ENCODE measurements at places on chromosomes 12 and 14. TPM values are rescaled to one million over a fixed set of nuclear protein-coding genes. Genes with fewer than 3 reads are reported as not detected.

DNA sequence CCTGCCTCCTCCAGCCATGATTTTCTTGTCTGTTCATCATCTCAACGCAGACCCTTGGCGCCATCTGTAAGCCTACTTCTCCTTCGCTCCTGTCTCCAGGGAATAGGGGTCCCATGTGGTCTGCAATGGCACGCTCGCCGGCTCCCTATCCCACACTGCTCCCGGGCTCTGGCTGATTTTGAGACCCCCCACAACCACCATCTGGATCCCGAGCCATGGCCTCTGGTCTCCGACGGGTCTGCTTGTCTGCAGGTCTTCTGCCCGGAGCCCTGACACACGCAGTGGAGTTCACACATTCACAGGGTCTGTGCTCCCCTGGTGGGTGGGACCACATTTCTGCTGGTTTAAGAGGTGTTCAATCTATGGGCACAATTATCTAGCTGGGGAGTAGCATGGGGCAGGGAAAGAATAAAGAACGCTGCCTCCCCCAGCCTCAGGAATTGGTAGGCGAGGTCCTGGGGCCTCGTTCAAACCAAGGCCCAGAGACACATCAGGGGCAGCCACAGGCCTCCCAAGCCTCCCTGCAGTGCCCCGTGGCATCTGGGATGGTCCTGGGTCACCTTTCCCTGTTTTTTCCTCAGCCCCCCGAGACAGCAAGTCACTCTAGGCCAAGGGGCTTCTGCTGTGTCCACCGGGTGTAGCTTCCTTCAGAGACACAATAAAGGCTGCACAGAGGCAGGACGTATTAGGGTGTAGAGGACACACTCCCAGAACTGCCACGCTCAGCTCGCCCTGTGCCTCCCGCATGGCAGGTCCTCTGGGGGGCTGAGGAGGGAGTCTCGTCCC is 21.5 kb downstream of the FZD10 start:
- H3K27ac ChIP-seq: no peak overlapping the region
- H3K4me1 ChIP-seq: no peaks in the 10 kb centered on the region
- DNase-seq: no peak
- no peaks in the 10 kb centered on the region for H3K27me3 ChIP-seq
- no peak overlapping the region for H3K4me3 ChIP-seq
- no peaks in the 10 kb centered on the region for H3K36me3 ChIP-seq

The TAS2R42 gene
- total RNA-seq: not detected

GRCh38 chr14:91817566-91818325 is 49.6 kb downstream of the TC2N start:
- no peak overlapping the region for H3K4me3 ChIP-seq
- no peaks in the 10 kb centered on the region for H3K4me1 ChIP-seq
- H3K27me3 ChIP-seq: no peaks in the 10 kb centered on the region
- no peak overlapping the region for H3K27ac ChIP-seq

DNA sequence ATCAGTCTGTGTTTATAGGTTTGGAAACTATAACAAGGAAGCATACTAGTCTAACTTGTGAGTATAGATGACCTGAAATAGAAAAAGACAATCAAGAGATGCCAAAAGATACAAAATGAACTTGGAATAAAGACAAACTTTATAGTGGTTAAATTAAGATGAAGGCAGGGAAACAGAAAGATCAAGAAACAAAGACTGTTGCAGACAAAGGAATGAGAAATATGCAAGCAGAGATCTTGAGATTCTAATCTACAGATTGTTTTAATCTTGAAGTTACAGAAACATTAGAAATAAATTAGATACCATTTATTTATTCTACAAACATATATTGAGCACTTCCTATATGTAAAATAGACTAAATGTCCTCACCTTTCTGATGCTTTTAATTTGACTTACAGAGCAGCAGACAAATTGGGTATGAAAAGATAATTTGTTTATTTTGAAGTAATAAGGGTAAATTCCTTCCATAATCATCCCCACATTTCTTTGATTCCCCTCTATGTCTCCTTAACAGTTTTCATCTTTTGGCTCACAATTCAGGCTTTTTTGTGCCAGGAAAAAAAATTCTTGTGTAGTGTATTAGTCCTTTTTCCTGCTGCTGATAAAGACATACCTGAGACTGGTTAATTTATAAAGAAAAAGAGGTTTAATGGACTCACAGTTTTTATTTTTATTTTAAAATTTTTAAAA is 134.4 kb downstream of the KITLG start:
- H3K27me3 ChIP-seq: no peaks in the 10 kb centered on the region
- no peak for DNase-seq
- no peak overlapping the region for H3K27ac ChIP-seq
- no peaks in the 10 kb centered on the region for H3K36me3 ChIP-seq
- H3K4me3 ChIP-seq: no peak overlapping the region

GRCh38 chr14:40694023-40694422 is 912.7 kb upstream of the LRFN5 start:
- no peaks in the 10 kb centered on the region for H3K36me3 ChIP-seq
- no peak overlapping the region for H3K4me3 ChIP-seq
- H3K27ac ChIP-seq: no peak overlapping the region
- no peak for DNase-seq
- no peaks in the 10 kb centered on the region for H3K27me3 ChIP-seq
